ENCODE measurements at places on chromosomes 2 and 18. TPM values are rescaled to one million over a fixed set of nuclear protein-coding genes. Genes with fewer than 3 reads are reported as not detected.

DNA sequence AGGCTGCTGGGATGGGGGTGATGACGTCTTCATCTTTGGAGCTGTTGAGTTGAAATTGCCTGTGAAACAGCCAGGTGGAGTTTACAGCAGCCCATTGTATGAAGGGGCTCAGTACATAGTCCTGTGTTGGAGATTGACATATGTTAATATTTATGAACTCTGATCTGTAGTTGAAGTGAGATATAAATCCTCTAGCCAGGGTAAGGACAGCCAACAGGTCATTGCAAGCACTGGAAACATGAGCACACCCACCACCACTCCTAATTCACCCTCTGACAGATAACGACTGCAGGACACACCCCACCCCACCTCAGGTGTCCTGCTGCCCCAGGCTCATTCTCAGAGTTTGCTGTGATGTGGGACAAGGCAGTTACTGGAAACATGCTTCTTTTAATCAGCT is 112.4 kb upstream of the TRIB2 start:
- H3K27me3 ChIP-seq, result peaks cover 4% of the 10 kb centered on the region
- H3K27ac ChIP-seq, result no peak overlapping the region
- DNase-seq, result no peak

DNA sequence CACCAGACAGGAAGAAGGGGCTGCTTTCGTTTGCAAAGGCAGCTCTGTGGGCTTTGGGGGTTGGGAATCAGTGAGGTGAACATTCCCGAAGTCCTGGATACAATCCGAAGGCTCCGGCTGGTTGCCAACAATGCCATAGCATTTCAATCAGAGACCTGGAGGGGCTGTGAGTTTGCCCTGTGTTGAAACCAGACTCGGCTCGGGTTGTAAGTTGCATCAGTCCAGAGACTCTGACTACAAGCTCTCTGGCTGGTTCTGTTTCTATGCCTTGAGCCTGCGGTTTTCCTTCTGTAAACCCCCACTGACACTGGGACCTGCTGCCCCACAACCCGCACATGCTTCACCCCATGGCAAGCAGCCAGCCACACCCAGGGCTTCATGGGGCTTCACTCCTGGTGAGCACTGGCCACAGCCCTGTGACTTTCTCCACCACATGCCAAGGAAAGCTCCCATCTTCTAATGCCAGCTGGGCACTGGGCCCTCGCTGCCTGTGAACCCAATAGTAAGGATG is 85.7 kb upstream of the ODC1 start:
- no peak overlapping the region for H3K27ac ChIP-seq
- peaks cover 6% of the 10 kb centered on the region for H3K27me3 ChIP-seq
- H3K4me1 ChIP-seq, result peaks cover 7% of the 10 kb centered on the region
- no peak overlapping the region for H3K4me3 ChIP-seq

DNA sequence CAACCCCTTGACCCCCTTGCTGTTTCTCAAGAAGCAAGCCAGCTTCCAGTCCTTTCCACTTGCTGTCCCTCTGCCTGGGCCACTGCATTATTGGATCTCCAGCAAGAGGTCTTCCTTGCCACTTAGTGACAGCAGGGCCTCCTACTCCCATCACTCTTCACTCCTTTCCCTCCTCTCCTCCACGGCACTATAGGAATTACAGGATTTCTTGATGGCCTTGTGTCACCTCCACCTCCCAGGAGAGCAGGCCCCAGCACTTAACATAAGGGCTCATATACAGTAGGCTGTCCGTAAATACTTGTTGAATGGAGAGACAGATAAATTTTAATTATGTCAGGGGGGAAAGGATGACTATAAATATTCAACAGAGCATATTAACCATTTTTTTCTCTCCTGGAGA is 129.4 kb downstream of the SP3 start:
- no peak overlapping the region for H3K27ac ChIP-seq
- DNase-seq, result no peak
- no peak overlapping the region for H3K4me3 ChIP-seq
- peaks cover 4% of the 10 kb centered on the region for H3K36me3 ChIP-seq
- H3K4me1 ChIP-seq, result no peaks in the 10 kb centered on the region
- no peaks in the 10 kb centered on the region for H3K27me3 ChIP-seq

GRCh38 chr2:223759569-223760430 is 77.6 kb downstream of the AP1S3 start:
- no peak for DNase-seq
- H3K36me3 ChIP-seq, result no peaks in the 10 kb centered on the region
- no peak overlapping the region for H3K27ac ChIP-seq
- no peaks in the 10 kb centered on the region for H3K4me1 ChIP-seq

GRCh38 chr2:165870346-165870745 is 76.3 kb upstream of the GALNT3 start:
- no peak overlapping the region for H3K4me3 ChIP-seq
- H3K4me1 ChIP-seq, result peaks cover 13% of the 10 kb centered on the region
- no peaks in the 10 kb centered on the region for H3K27me3 ChIP-seq
- peaks cover 14% of the 10 kb centered on the region for H3K36me3 ChIP-seq
- DNase-seq, result no peak

GRCh38 chr2:70946832-70947442 is 11.2 kb downstream of the ATP6V1B1 start:
- no peak overlapping the region for H3K27ac ChIP-seq
- H3K4me3 ChIP-seq, result no peak overlapping the region
- H3K36me3 ChIP-seq, result peaks cover 5% of the 10 kb centered on the region
- peaks cover 9% of the 10 kb centered on the region for H3K27me3 ChIP-seq

DNA sequence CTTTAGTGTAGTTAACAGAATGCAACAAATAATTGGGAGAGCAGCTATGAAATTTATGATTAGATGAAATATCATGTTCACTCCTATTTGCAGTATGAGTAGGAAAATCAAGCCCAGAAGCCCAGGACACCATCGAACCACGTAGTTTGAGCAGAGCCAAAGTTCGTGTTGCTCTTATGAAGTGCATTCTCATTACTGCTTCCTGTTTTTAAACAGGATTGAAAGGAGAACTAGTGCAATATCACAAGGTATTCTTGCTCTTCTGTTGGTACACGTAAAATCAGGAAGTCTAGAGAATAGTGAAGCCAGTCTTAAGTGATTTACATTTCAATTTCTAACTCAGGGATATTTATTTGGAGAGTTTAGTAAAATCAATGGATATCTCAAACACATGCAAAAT is 21.1 kb downstream of the ARHGAP15 start:
- no peaks in the 10 kb centered on the region for H3K27me3 ChIP-seq
- H3K4me1 ChIP-seq, result no peaks in the 10 kb centered on the region
- no peak overlapping the region for H3K4me3 ChIP-seq
- no peak overlapping the region for H3K27ac ChIP-seq

- peaks cover 1% of the 10 kb centered on the region for H3K27me3 ChIP-seq
- H3K4me3 ChIP-seq, result no peak overlapping the region
- no peak for DNase-seq
These were observed 168.8 kb downstream of the PHLPP1 start for GRCh38 chr18:62883937-62884735.

GRCh38 chr2:85246348-85246747 is 81.4 kb downstream of the TGOLN2 start:
- DNase-seq, result no peak
- peaks cover 87% of the 10 kb centered on the region for H3K4me1 ChIP-seq
- peak overlapping the region; percentile 43 for H3K27ac ChIP-seq

DNA sequence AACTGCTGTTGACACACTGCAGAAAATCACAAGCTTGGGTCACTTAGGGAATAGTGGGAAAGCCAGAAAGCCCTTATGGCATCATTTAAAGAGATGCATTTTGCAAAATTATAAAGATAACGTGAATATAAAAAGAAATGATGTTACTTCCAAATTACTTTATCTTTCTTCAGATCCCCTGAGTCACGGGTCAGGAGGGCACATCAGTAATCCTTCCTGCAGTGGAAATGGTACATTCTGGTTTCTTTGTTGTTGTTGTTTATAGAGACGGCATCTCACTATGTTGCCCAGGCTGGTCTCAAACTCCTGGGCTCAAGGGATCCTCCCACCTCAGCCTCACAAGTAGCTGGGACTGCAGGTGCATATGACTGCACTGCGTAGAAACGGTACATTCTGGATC is 9.8 kb upstream of the EPG5 start:
- no peaks in the 10 kb centered on the region for H3K36me3 ChIP-seq
- H3K27me3 ChIP-seq, result no peaks in the 10 kb centered on the region
- peaks cover 3% of the 10 kb centered on the region for H3K4me1 ChIP-seq
- no peak for DNase-seq
- no peak overlapping the region for H3K4me3 ChIP-seq

- no peak for DNase-seq
- peaks cover 4% of the 10 kb centered on the region for H3K4me1 ChIP-seq
- no peak overlapping the region for H3K4me3 ChIP-seq
- H3K36me3 ChIP-seq, result no peaks in the 10 kb centered on the region
These were observed 118.7 kb downstream of the ZFP36L2 start for GRCh38 chr2:43107679-43108078.

DNA sequence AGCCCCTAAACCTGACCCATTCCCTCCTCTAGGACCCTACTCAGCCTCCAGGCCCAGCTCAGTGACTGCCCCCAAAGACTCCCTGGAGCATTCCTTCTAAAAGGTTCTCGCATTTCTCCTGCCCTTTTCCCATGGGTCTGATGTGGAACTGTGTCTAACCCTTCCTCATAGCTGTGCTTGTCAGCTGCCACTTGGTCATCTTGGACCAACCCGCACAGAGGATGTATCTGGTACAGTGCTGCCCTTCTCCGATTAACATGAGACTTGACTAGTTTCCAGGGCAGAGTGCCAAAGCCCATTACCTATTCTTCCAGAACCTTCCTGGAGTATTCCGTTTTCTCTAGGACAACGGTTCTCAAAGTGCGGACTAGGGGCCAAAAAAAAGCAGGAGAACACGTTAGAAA is 518 bp upstream of the NFU1 start:
- H3K27ac ChIP-seq, result peak overlapping the region; percentile 99
- peaks cover 15% of the 10 kb centered on the region for H3K4me1 ChIP-seq
- H3K27me3 ChIP-seq, result peaks cover 13% of the 10 kb centered on the region
- DNase-seq, result no peak

GRCh38 chr18:75041586-75041985 is 167.4 kb downstream of the PTGR3 start:
- no peaks in the 10 kb centered on the region for H3K4me1 ChIP-seq
- no peaks in the 10 kb centered on the region for H3K27me3 ChIP-seq
- no peak overlapping the region for H3K4me3 ChIP-seq
- H3K36me3 ChIP-seq, result no peaks in the 10 kb centered on the region

THSD7B gene
- 10.5 TPM for total RNA-seq

DNA sequence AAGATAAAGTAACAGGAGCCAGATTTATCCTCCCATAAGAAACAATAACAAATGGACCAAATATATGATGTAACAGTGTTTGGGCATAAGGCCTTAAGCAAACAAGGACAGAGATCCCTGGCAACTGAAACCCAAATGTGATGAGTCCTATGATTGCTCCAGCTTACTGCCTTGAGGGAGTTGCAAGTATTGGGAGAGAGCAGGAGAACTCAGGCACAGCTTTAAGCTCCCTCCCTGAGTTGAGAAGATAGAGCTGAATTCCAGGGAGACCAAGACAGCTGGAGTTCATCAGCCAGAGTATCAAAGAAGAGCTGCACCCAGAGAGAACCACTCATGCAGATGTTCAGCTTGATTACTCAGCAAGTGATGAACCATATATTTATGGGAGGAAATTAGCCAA is 814.5 kb upstream of the RAB6C start:
- H3K4me1 ChIP-seq, result peaks cover 7% of the 10 kb centered on the region
- no peak overlapping the region for H3K27ac ChIP-seq
- H3K4me3 ChIP-seq, result no peak overlapping the region
- no peaks in the 10 kb centered on the region for H3K27me3 ChIP-seq
- DNase-seq, result no peak

SLC66A3 gene
- 12.1 TPM for total RNA-seq

DNA sequence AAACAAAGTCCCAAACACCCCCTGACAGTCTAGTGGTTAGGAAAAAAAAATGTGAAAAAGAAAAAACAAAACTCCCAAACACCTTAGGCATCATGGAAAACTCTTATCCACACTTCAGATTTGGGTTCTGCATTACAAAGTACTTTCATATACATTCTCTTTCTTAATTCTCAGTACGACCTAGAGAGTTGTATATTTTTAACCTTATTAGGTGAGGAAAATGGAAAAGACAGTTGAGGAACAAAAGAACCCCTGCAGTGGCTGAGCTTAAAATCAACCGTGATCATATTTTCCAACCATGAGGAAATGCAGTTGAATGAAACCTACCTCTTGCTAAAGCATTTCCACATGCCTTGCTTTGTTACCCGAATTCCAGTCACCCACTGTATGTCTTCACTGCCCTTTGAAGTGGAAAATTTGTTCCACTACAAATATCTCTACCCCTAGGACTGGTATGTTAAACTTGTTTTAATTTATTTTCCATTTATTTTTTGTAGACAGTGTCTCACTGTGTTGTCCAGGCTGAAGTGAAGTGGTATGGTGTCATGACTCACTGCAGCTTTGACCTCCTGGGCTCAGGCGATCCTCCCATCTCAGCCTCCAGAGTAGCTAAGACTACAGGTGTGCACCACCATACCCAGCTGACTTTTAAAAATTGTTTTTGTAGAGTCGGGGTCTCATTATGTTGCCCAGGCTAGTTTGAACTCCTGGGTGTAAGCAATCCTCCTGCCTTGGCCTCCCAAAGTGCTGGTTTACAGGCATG is 56.9 kb upstream of the LPIN2 start:
- no peak for DNase-seq
- no peaks in the 10 kb centered on the region for H3K36me3 ChIP-seq
- no peaks in the 10 kb centered on the region for H3K4me1 ChIP-seq
- H3K27ac ChIP-seq, result no peak overlapping the region

DNA sequence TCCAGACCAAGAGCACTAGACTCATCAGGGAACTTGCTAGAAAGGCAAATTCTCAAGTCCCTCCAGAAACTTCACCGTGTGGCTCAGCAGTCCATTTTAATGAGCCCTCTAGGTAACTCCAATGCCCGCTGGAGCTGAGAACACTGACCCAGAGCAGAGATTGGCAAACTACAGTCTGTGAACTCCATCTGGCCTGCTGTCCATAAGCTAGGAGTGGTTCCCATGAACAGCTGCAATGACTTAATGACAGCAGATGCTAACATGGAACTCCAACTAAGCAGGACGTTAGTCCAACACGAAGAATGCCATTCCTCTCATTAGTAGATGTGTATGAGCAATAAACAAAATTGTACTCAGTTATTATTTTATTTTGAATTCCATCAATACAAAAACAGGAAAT is 371.9 kb downstream of the STK39 start:
- no peak overlapping the region for H3K4me3 ChIP-seq
- H3K4me1 ChIP-seq, result no peaks in the 10 kb centered on the region

DNA sequence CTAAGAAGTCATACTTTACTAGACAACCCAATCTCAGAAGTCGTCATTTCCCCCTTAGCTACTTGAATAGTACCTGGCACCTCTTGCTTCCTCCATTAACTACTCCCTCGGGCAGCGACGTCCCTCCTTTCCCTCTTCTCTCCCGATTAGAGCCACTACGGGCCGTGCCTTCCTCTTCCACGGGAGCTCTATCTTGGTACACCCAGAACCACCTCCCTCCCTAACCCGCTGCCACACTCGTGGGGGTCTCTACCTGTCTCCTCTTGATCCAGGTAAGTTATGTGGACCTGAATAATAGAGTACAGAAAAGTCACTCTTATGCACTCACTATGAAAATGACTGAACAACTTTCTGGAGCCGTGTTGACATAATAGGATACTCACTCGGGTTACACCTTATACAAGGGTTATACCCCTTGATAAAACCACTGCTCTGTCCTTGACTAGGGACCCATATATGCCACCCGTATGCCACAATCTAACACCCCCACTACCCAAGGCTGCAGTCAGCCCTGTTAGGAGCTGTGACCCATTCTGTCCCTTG is 595 bp upstream of the HDHD2 start:
- peaks cover 3% of the 10 kb centered on the region for H3K36me3 ChIP-seq
- peak overlapping the region; percentile 99 for H3K27ac ChIP-seq
- H3K4me1 ChIP-seq, result peaks cover 33% of the 10 kb centered on the region
- DNase-seq, result peak; percentile 13
- peaks cover 12% of the 10 kb centered on the region for H3K27me3 ChIP-seq

ADGRF3 gene
- 4.9 TPM for total RNA-seq

- H3K36me3 ChIP-seq, result no peaks in the 10 kb centered on the region
- H3K27me3 ChIP-seq, result peaks cover 4% of the 10 kb centered on the region
- H3K4me3 ChIP-seq, result no peak overlapping the region
- H3K27ac ChIP-seq, result no peak overlapping the region
- DNase-seq, result no peak
- H3K4me1 ChIP-seq, result no peaks in the 10 kb centered on the region
These were observed 510.6 kb downstream of the SOX11 start for GRCh38 chr2:6202756-6203155.
